ENCODE measurements at places on chromosomes 16 and 17. TPM values are rescaled to one million over a fixed set of nuclear protein-coding genes. Genes with fewer than 3 reads are reported as not detected.

METTL23 gene
- total RNA-seq, result 17.7 TPM

FLOT2 gene
- 59.7 TPM for total RNA-seq

SLC35G6 gene
- total RNA-seq, result not detected

FAM20A gene
- 0.57 TPM for total RNA-seq

KLHL10 gene
- total RNA-seq, result not detected

NPIPA2 gene
- 0.44 TPM for total RNA-seq

MEFV gene
- total RNA-seq, result not detected

GAS7 gene
- total RNA-seq, result 21.7 TPM

MT1F gene
- total RNA-seq, result not detected

SPATA22 gene
- 0.22 TPM for total RNA-seq

TPSD1 gene
- total RNA-seq, result not detected

ZNF750 gene
- not detected for total RNA-seq

ARHGDIG gene
- not detected for total RNA-seq

NPEPPS gene
- total RNA-seq, result 99.8 TPM

TEKT1 gene
- total RNA-seq, result not detected

PIPOX gene
- 2.6 TPM for total RNA-seq

NAGS gene
- total RNA-seq, result 1.4 TPM

PPM1E gene
- total RNA-seq, result 0.22 TPM

EMP2 gene
- total RNA-seq, result 27.1 TPM
